Small intestine (tissue), 16 donors: ENCODE measurements at places on chromosomes 6 and 20.

DNA sequence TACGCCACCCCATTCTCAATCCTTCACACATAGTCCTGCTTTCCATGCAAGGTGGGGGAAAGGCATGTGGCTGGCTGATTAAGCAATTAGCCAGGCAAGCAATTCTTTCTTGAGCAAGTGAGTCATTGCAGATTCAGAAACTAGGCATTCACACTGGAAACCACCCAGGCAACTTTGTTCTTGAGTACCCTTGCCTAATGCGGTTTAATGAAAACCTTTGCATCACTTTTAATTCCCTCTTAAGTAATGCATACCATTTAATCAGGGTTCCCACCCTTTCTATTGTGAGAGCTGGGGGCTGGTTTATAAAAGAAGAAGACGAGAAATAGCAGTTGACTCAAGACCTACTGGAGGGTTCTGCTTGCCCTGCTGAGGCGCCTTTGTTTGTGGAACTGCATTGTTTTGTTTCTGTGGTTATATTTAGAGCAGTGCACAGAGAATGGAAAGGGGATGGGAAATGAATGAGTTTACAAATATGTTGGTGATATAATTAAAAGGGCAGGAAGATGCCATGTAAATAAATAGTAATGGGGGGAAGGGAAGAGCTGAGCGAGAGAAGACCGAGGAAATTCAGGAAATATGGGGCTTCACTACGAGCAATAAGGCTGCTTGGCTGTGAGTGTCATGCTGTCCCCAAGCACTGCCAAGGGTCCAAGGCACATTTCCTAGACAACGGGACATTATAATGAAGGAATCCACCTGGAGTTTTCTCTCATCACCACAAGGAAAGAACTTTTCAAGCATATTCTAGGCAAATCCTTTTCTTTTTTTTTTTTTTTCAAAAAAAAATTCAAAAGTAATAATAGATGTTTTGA lies 48.8 kb upstream of the TSHZ2 start:
- no peaks in the 10 kb centered on the region for H3K36me3 ChIP-seq
- H3K27ac ChIP-seq: no peak overlapping the region
- no peak for DNase-seq

- no peaks in the 10 kb centered on the region for H3K36me3 ChIP-seq
- H3K27me3 ChIP-seq: no peaks in the 10 kb centered on the region
- no peak overlapping the region for H3K4me3 ChIP-seq
- H3K27ac ChIP-seq: no peak overlapping the region
- H3K4me1 ChIP-seq: no peaks in the 10 kb centered on the region
Measured at GRCh38 chr6:25250878-25251277, 28.3 kb upstream of the CARMIL1 start.

DNA sequence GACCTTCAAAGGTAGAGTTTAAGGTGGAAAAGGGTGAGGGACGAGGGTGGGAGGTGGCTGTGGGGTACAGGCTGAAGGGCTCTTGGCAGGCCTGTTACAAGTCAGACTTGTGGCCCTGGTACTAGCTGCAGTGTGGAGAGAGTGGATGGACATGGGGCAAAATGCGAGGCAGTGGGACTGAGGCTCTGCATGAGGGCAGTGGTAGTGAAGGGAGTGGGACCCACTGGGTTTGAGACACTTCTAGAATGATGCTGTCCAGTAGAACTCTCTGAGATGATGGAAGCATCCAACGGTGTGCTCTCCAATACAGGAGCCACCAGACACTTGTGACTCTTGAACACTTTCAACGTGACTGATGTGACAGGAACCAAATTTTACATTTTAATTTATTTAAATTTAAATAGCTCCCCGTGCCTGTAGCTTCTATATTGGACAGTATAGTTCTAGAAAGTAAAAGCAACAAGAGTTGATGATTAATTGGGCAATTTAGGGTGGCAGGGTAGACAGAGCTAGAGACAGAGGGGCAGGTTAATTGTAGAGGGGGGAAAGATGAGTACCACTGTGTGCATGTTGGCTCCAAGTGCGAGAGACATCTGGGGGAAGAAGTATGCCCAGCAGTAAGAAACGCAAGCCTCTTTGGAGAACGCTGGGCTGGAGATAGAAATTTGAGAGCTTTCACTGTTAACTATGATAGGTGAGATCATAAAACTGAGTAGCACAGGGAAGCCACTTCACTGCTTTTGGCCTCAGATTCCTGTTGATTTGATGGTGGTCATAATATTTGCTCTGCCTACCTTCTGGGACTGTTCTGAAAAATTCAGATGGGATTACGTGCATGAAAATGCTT lies 77.5 kb downstream of the TXNDC5 start:
- H3K4me1 ChIP-seq: no peaks in the 10 kb centered on the region
- H3K27ac ChIP-seq: no peak overlapping the region
- H3K27me3 ChIP-seq: peaks cover 3% of the 10 kb centered on the region
- H3K4me3 ChIP-seq: no peak overlapping the region
- no peak for DNase-seq
- H3K36me3 ChIP-seq: no peaks in the 10 kb centered on the region

DNA sequence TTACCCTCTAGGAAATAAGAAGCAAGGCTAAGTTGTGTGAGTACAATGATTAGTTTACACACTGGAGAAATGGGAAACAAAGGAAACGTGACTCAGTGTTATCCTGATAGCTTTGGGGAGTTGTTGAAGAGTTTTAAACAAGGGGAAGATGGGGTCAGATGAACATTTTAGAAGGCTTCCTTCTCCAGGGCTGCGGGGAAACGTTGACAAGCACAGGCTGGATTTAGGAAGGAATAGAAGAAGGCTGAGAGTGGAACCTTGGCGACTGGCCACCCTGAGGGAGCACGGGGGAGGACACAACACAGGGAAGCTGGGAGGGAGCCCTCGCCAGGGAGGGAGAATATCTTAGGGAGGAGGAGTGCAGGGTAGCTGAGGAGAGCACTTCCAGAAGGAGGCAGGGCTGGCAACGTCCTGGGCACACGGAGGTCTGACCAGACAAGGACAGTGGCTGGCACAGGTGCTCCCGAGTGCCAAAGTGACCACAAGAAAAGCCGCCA lies 134.7 kb downstream of the AIG1 start:
- H3K36me3 ChIP-seq: peaks cover 14% of the 10 kb centered on the region
- H3K27me3 ChIP-seq: no peaks in the 10 kb centered on the region
- H3K4me3 ChIP-seq: no peak overlapping the region
- H3K4me1 ChIP-seq: no peaks in the 10 kb centered on the region
- no peak for DNase-seq
